ENCODE measurements at places on chromosomes 4 and X.

GRCh38 chr4:66123190-66123589 is 452.9 kb upstream of the EPHA5 start:
- no peak for DNase-seq

DNA sequence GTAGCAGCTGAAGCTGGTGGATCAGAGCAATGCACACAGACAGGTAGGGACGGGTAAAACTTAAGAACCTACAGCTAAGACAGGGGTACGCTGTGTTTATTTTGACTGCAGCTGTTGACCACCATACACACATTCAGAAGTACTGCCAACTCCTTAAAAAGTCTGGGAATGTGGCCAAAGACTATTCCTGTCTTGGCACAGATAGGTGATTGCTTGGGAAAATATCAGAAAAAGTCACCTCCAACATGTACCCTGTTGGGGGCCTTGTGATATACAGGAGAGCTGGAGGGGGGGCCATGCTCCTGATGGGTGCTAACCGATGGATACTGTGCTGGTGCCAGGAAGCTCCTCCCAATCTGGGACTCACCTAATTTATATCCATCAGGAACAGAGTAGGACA is 121.2 kb downstream of the VCX2 start:
- DNase-seq = no peak

GRCh38 chr4:24472161-24472510 is 112.2 kb downstream of the DHX15 start:
- DNase-seq = no peak

DNA sequence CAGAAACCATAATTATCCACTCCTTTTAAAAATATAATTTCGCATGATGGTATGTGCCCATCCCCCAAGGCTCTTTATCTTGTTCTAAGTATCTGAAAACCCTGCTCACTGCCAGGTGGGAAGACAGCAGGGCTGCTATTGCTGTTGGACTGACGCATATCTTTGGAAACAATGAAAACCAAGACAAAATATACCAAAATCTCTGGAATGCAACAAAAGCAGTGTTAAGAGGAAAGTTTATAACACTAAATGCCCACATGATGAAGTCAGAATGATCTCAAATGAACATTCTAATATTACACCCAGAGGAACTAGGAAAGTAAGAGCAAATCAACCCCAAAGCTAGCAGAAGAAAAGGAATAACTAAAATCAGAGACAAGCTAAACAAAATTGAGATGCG is 162.0 kb downstream of the FAM47B start:
- no peak for DNase-seq

DNA sequence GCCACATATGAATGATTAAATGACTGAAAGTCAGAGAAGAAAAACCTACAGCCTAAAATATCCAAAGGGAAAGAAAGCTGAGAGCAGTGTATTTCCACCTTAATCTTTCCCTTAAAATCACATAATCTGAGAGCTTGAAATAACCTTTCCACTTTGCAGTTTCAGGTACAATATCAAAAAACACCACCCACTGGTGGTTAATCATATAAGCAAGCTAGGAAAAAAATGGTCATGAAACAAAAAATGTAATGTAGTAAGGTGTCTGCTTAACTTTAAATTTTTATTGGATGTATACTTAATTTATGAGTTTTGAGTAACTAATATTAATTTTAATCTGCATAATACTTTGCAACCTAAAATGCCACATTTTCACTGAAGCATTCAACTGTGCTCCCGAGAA is 3.2 kb downstream of the PRDM5 start:
- no peak for DNase-seq

DNA sequence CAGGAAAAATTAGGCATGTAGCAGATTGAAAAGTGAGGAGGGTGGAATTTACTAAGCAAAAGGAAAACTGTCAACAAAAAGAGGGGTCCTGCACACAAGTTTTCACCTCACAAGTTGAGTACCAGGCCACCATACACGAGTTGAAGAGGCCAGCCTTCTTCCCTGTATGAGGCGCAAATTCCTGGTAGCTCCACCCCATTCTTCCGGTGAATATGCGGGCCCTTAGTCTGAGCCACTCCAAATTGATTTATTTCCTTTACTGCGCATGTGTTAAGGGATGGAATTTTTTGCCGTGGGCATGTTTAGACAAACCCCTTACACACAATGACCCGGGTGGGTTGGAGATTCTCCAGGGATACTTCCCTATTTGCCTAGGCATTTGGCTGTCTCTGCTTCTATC is 942.1 kb upstream of the GRIA3 start:
- no peak for DNase-seq

- no peak for DNase-seq
These were observed 4.0 kb downstream of the CENPU start for GRCh38 chr4:184729946-184730345.

DNA sequence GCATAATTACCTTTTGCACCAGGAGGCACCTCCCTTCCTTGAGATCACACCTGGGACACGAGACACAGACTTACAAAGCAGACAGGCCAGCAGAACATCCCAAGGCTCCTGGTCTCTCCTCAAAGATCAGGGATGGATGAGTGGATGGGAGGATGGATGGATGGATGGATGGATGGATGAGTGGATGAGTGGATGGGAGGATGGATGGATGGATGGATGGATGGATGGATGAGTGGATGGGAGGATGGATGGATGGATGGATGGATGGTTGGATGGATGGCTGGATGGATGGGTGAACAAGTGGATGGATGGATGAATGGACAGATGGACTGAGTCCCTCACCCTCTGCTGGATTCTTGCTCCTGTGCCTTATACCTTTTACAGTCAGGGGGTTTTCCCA is 364.0 kb downstream of the BCOR start:
- DNase-seq = no peak

DNA sequence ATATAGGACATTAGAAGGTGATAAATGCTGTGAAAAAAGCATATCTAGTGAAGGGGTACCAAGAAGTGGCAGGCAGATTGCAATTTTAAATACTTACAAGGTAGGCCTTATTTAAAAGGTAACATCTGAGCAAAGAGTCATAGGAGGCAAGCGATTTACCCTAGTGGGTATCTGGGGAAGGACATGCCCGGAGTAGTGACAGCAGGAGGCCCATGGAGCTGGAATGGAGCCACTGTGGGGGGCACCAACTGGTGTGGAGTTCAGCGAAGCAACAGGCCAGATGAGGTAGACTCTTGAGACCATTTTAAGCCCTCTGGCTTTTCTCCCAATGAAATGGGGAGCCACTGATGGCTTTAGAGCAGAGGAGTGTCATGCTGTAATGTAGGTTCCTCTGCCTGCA is 37.3 kb downstream of the SEC24D start:
- DNase-seq = no peak

DNA sequence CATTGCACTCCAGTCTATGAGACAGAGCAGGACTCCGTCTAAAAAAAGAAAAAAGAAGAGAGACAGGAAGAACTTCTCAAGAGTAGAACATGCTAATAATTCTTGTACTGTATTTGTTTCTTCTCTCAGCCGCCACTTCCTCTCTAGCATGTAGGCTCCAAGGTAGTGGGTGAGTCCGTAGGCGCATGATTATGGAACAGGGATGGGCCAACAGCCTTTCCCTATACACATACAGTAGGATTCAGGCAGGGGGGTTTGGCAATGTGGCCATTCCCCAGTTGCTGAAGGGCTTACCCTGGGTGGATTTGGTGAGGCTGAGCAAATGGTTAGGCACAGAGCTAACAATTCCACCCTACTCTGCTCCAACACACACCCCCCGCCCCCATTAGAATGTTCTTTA is 35.0 kb upstream of the APLN start:
- no peak for DNase-seq

GRCh38 chr4:40858962-40859361 is 109.2 kb downstream of the NSUN7 start:
- no peak for DNase-seq

- no peak for DNase-seq
These were observed 80.4 kb downstream of the FRAS1 start for GRCh38 chr4:78137532-78137931.

DNA sequence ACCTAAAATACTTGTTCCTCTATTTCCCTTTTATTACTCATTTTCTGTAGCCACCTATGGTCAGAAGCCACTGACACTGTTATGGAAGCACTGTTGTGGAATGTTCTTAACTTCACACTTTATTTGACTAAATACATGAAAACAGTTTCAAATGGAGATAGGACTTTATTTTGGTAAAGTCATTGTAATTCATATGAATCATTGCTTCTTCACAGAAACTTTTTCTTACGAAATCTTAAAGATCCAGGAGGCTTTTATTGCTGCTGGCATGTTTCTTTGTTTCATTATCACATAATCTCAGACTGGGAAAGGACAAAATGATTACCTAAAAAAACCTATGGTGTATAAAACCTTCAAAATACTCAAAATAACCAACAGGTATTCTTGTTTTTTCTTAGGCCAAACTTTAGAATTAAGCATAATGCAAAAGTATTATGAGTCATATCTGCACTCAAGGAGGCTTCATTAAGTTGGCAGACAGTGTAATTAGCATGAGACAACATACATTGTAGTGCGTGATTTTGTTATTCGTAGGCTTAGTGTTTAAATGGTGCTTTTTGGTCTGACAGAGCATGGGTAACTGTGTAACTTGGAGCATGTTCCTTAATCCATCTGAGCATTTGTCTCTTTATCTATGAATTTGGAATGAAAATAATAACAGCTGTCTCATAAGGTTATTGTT is 58.0 kb downstream of the SH3BGRL start:
- no peak for DNase-seq

DNA sequence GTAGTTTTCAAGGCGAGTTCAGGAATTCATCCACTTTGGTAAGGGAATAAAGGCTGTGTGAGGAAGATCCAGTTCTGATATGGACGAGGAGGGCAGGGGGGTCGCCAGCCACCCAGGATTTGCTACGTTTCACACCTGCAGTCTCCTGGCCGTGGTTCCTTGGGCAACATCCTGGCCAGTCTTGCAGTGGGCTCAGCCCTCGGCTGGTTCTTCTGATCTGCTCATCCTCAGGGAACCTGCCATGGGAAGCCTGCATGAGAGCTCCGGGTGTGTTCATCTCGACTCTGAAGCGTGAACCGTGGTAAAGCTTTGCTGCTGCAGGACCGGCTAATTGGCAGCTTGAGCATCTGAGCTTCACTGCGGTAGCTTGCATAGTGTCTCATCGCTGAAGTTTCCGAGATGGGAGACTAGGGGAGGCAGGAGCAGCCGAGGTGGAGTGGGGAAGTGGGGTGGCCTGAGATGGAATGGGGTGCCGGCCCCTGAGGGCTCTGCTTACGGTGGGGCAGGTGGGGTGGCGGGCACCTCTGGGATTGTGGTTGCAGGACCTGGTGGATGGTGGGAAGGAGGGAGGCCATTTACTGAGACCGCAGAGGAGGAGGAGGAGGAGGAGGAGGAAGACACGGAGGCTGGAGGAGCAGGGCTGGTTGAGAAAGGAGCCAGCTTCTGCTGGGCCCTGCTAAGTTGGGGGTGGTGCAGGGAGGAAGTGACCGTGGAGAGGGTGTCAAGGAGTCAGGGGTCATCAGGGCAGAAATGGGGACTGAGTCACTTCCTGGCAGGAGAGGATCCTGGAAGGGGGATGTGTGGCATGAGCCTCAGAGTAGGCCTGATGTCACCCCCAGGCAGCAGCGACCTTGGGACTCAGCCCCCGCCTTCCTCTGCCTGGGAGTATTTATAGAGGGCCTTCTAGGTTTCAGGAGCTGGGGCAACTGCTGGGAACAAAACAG is 213.1 kb upstream of the PSAPL1 start:
- no peak for DNase-seq

DNA sequence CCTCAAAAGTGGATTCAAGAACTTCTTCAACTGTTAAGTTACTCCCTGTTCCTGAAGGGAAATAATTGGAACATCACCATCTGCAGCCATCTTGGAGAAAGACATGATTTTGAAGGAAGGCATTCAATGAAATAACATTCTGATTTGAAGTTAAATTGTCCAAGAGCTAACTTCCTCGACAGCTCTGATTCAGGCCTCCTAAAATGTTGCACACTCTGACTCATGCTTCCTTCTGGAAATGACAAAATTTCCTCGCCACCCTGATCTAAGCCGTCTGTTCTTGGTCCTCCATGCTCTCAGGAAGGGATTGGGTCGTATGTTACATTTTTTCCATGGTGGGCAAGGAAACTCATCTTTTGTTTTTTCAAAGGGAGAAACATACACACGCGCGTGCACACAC is 496.9 kb upstream of the DIPK2B start:
- DNase-seq = no peak

GRCh38 chr4:5888222-5889001 is 4.5 kb downstream of the CRMP1 start:
- DNase-seq = no peak

GRCh38 chr4:19774690-19775256 is 476.9 kb upstream of the SLIT2 start:
- no peak for DNase-seq

DNA sequence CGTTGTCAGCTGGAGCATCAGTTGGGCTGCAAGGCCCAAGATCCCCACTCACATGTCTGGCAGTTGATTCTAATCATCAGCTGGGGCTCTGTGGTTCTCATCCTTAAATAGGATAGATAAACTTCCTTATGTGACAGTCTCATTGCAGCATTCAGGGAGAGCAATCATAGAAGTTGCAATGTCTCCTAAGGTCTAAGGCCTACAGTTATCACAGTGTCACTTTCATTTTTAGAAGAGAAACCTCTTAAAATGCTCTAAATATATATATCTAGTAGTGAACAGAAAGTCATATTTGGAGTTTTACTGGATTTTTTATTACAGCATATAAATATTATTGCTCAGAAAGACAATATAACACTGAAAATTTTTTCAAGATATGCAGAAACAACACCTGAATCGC is 226.0 kb upstream of the PPP1R2C start:
- no peak for DNase-seq

DNA sequence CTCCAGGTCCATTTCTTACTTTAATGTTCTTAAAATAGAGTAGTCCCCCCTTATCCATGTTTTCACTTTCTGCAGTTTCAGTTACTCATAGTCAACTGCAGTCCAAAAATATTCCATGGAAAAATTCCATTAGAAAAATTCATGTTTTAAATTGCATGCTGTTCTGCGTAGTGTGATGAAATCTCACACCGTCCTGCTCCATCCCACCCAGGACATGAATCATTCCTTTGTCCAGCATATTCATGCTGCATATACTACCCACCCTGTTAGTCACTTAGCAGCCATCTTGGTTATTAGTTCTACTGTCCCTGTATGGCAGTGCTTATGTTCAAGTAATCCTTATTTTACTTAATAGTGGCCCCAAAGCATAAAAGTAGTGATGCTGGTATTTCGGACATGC is 5.4 kb upstream of the PDLIM5 start:
- no peak for DNase-seq

DNA sequence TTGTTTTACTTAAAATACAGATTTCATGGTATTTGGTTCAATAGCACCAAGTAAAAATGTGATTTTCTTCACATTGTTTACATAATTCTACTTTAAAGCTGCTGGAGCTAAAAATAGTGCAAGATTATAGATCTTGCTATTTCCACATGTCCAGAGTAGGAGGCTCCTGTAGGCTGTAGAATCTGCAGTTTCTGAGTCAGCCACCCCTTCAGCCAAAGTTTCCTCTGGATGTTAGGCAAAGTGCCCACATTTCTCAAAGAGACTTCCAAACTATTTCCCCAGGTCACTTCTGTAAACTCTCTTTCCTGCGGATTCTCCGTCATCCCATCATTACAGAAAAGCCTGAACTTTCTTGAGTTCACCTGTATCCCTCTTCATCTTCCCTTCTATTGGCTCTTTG is 342.5 kb upstream of the FSTL5 start:
- DNase-seq = no peak

GRCh38 chr4:37567836-37568235 is 118.3 kb downstream of the RELL1 start:
- no peak for DNase-seq

- DNase-seq = no peak
These were observed 12.4 kb upstream of the TMPRSS11E start for GRCh38 chr4:68434836-68435235.

- DNase-seq = peak; percentile 53
These were observed 672.2 kb upstream of the AMOT start for GRCh38 chrX:113512700-113513395.

All from COLO829 (cell line).